ENCODE measurements at places on chromosomes 5 and 9.
A peak's percentile ranks its signal among the peaks of the same experiment; 100 is the strongest.

GRCh38 chr5:98109561-98110006 lies 663.9 kb upstream of the RGMB start:
- peak; percentile 89 for DNase-seq

GRCh38 chr9:127084076-127085039 lies 38.1 kb downstream of the ANGPTL2 start:
- no peak for DNase-seq

- DNase-seq: no peak
These were observed 24.4 kb upstream of the COL5A1 start for GRCh38 chr9:134617246-134617645.

GRCh38 chr5:10896016-10896415 lies 135.0 kb upstream of the DAP start:
- peak; percentile 50 for DNase-seq

DNA sequence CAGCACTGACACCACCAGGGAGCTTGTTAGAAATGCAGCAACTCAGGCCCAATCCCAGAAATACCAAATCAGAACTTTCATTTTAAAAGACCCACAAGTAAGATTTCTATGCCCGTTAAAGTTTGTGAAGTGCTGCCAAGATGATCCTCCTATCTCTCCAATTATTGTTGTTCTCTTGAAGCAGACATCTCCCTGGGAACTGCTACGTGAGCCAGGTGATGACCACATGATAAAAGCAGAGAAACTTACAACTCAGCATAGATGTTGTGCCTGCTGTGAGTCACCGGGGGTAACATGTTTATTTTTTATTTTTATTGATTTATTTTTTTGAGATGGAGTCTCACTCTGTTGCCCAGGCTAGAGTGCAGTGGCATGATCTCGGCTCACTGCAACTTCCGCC lies 34.4 kb downstream of the GCNT4 start:
- no peak for DNase-seq

GRCh38 chr5:62742207-62742606 lies 163.6 kb downstream of the LRRC70 start:
- no peak for DNase-seq

DNA sequence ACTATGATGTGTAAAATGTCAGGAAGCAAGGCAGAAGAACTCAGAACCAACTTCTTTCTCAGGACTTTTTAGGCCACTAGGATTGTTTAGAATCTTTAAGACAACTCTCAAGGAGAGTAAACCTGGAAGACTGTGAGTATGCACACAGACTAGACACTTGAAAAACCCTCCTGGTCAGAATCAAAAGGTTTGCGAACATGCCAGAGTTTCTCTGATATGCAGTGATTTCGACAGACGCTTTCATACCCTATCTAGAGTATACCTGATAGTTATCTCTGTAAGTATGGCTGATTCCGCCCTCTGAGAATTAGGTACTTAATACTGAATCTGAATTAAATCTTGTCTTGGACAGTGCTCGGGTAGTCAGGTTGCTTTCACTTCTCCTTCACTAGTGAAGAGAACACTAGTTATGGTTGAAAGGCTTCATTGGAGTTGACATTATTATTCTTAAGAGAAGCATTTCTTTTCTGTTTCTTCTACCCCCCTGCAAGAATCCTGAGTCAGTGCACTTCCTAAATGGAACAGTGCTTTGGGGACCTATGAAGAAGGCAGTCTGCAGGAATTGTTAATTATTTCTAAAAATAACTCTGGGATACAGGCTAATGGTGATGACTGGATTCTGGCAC lies 158.1 kb downstream of the HACD4 start:
- peak; percentile 44 for DNase-seq

DNA sequence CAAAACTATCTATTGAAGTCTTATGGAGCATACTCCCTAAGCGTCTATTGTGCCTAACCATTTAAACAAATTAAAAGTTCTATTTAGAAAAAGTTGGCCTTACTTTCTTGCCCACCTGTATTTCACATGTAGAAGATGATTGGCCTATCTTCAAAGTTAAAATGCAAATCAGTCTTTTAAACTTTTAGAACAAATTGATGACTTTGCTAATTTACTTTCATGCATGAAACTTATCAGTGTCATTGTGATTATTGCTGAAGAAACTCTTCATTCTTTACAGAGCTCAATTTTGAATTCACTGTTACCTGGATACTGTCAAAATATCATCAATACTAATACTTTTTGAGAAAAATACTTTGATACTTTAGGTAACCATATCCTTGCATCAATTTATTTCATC lies 216.1 kb downstream of the COX7C start:
- DNase-seq: no peak

DNA sequence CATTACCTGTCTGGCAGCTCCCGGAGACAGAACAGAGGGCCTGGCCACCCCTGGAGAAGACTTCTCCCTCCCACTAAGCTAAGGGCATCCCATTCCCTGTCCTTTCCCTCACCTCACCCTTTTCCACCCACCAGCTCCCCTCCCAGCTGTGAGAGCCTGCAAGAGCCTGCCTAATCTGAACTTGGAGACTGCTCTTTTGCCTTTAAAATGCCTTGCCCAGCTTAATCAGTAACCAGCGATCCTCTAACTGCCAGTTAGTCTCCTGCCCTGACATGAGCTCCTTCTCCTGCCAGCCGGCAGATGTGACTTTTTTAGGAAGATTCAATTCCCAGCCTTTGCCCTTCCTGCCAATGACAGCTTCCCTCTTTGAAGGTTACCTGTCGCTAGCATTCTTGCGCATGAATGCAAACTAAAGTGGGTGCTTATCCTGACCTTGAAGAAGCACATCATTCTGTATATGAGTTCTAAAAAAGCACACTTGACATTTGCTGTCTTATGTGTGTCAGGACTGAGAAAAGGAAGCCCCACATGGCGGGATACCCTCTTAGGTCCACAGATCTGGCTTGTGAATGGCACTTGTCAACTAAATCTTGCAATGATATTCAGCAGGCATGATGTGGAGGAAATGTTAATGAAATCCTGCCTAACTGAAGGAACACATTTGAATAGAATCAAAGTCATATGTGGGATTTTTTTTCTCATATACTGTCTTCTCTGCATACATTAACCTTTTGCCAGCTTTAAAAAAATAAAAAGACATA lies 411.2 kb upstream of the SLC30A5 start:
- no peak for DNase-seq

DNA sequence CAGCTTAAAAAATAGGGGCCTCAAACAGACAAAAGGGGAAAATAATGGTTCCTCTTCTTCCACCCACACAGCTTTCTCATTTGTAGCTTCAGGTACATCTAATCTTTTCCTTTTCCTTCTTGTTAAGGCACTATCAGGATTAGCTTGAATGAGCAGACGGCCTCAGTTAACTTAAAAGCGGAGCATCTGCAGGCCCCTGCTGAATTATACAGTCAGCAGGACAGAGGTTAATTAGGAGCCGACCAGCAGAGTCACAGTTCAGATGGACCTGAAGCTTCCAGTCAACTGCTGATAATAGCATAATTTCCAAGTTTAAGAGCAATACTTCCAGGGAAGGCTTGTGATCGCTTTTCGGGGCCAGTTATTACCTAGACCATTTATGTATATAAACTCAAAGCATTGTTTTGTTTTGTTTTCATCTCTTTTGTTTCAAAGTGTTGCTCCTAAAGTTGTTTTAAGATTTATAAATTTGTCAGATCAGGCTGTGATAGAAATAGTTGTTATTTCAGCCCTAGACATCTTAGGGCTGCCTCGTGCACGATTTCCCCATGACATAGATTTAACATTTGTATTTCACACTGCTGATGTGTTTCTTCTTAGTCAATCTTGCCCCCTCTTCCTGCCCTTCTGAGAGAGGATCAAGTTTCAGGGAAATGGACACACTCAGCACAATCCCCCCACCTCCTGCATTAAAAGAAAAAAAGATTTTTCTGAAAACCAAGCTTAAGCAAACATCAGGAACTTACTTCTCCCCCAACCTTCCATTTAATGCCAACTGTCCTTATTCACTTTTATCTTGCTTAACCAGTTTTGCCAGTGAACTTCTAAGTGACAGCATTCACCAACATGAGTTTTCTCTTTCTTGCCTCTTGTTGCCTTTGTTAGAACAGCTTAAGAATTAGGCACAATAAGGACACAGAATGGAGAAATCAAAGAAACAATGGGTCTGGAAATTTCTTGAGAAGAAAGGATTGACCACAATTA lies 449.8 kb downstream of the ARHGEF28 start:
- DNase-seq: no peak

DNA sequence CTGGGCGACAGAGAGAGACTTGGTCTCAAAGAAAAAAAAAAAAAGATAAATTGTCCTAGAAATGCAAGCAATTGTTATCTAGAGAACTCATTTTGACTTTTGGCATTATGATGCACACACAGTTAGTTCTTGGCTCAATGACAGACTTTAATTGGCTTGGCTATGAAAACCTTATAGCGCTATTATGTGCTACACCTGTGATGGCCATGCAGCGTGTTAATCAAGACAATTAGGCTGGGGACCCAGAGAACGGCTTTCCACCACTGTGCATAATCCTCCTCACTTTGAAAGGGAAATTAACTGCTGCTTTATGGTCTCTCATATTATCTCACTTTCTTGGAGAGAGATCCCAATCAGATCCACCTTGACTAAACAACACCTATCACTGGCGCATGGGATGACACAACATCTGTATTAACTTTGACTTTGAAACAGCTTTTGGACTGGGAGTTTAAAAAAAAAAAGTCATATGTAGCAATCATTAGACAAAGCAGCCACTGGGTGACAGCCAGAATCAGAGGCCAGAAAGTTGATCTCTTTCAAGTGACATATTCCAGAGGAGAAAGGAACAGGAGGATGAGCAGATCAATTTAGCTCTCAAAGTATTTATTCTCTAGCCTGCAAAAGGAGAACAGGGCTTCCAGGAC lies 132.5 kb downstream of the PPP2R2B start:
- no peak for DNase-seq

DNA sequence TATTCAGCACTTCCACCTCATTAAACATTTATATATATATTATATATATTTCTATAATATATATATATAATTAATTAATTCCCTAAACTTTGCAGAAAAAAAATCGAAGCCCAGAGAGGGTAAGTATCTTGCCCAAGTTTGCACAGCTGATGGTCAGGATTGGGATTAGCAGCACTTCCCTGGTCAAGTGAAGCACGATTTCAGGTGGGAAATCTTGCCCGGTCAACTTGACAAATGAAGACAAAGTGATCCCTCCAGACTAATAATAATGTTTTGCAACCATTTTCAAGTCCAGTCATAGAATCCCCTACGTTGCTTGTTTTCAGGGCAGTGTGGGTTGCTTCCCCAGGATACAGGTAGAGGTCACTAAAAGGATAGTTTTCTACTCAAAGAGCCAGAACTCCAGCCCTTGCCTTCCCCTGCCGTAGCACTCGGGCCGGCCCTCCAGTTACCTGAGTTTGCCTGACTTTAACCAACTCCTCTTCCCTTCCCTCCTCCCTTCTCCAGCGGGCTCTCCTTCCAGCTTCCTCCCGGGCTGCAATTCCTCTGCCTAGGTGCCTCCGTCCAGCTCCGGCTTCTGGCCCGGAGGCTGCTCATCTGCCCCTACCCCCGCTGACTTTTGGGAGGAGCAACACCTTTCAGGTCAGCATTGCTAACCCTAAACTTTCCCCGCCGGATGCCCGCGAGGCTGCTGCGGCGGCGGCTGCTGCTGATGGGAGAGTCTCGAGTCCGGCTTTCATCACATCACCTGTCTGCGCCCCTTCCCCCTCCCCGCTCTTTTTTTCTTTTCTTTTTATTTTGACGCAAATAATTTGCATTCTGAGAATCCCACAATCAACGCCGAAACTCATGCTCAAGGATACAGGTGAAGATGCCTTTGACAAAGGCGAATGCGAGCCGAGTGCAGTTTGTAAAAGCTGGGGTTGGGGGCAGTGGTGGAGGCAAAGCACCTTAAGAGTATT lies 930 bp downstream of the PRLR start:
- DNase-seq: no peak

GRCh38 chr9:93886911-93887310 lies 68.2 kb downstream of the BARX1 start:
- no peak for DNase-seq

GRCh38 chr5:124880903-124881697 lies 134.7 kb upstream of the ZNF608 start:
- no peak for DNase-seq

- DNase-seq: peak; percentile 61
These were observed 5.6 kb downstream of the CDX1 start for GRCh38 chr5:150172145-150172544.

- no peak for DNase-seq
These were observed 530.5 kb downstream of the NTRK2 start for GRCh38 chr9:85199866-85200495.

GRCh38 chr5:120436996-120437395 lies 27.1 kb upstream of the PRR16 start:
- DNase-seq: peak; percentile 58

DNA sequence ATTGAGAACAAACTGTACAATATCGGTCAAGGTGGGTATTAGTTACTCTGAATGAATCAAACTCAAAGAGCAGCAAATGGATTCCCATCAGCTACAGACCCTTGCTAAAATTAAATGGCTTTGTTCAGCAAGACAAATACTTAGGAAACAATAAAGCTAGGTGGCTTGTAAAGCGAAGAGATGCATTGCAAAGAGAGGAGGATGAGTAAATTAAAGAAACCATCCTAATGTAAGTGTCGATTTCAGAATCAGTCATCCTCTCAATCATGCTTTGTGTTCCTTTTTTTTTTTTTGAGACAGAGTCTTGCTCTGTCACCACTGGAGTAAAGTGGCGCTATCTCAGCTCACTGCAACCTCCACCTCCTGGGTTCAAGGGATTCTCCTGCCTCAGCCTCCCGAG lies 359.2 kb upstream of the ZNF462 start:
- DNase-seq: no peak

- DNase-seq: no peak
These were observed 17.2 kb downstream of the SGTB start for GRCh38 chr5:65704621-65705239.

GRCh38 chr5:172412724-172413286 lies 41.5 kb downstream of the SH3PXD2B start:
- peak; percentile 97 for DNase-seq

DNA sequence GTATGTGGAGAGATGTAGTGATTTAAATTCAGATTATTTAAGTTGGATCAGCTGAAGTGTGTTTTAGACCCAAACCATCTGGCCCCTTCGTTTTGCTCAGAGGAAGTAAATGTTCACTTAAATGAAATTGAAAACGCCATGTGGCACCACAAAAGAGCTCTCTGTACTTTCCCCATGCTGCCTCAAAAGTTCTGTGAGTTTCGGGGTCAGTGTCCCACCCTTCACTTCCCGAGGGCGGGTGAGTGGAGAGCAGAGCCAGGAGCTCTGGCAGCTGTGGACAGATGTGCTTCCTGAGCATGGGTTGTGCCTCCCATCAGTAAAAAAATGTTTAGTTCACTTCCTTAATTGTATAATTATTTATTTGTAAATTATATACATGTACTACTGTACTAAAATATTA lies 48.4 kb downstream of the PSD2 start:
- DNase-seq: no peak

GRCh38 chr9:133534346-133535291 lies at the start of gene ADAMTSL2:
Gene ADAMTSL2, plus strand, starts transcription at chr9:133534704. Its CDS starts 2,009 bp downstream, at chr9:133536713.
- peak; percentile 63 for DNase-seq

DNA sequence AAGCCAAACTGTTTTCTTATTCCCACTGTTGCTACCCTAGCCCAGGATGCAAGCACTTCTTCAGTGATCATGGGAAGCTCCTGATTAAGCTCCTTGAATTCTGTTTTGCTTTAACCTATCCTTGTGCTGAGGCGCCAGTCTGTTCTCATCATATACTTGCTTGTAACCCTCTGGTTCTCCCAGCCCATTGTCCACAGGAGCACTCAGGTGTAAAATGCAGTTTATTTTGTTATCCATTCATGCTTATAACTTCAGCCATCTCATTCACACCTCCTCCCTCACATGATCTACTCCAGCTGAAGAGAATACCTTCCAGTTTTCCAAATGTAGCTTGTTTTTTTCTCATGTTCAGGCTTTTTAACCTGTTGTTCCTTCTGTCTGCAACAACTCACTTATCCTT lies 402.1 kb upstream of the BRINP1 start:
- no peak for DNase-seq

GRCh38 chr5:89759802-89760201 lies 649.8 kb downstream of the CETN3 start:
- DNase-seq: no peak

All from iris pigment epithelial cell (primary cell).